Stimulated activated CD8-positive, alpha-beta memory T cell treated with anti-CD3 and anti-CD28 coated beads, Interleukin-7, amount 100 ng/mL, for 1 hour (primary cell): ENCODE measurements at places on chromosomes 6 and 20.

DNA sequence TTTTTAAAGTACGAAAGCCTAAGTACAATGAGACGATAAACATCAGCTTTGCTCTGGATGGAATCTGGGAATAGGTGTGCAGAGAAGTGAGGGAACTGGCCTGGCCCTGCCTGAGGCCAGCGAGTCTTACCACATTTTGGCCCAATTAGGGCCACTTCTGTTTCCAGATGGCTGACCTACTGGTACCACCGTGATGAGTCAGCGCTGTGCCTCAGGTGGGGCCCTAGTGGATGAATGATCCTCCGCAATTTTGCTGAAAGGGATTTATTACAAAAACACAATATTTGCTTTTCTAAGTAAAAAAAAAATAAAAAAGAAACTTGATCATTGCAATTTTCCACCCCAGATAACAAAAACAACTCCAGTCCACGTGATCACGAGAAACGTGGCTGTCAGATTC, 22.5 kb downstream of the INSM1 start:
- no peak for DNase-seq

- DNase-seq: no peak
These were observed 16.6 kb upstream of the ZNF831 start for GRCh38 chr20:59146780-59147565.

DNA sequence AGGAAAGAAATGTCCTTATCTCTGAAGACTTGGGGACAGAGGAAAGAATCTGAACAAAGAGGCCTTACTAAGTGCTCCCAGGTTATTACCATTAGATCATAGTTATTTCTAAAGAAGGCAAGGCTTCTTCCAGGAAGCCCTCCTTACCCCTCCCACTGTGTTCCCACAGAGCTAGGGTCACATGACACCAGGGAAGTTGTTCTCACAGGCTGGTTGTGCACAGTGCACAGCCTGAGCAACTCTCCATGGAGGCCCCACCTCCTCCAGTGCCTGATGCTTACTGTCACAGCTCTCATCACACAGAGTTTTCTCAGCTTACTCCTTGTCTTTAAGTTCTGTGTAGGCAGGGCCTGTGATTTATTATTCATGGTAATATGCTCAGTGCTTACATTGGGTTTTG, 68.9 kb upstream of the SCGN start:
- DNase-seq: no peak

GRCh38 chr6:150894935-150895552, 29.5 kb downstream of the MTHFD1L start:
- no peak for DNase-seq

GRCh38 chr6:52303178-52303577, 18.6 kb upstream of the MCM3 start:
- DNase-seq: no peak

DNA sequence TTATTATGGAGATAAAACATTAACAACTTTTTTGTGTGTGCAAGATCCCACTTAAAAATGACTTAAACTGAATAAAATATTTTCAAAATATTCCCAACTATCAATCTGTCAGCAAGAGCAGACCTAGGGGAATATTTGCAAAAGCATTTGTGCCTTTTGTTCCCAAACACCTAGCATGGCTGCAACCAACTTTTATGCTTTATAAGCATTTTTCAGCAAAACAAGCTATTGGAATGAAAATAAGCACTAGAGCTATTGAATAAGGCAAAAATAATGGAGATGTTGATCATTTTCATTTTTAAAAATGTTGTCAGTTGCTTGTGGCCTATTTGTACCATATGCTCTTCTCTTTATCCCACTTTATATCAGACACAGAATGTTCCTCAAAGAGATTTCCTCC, 28.2 kb upstream of the CEP162 start:
- DNase-seq: no peak

DNA sequence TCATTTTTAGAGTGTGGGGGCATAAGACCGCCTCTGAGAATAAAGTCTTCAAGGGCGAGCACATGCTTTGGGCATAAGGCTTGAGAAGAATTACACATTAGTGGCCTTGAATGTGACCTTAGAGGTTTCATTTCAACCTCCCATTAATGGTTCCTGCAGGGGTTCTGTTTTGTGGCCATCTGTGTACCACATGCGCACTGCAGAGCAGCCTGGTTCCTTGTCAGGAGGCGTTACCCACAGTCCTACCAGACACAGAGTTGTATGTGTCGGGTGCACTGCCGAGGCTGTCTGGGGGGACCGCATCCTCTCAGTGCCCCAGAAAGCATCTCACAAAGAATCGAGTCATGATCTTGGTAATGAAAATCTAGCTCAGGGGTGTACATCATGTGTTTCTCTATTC, 115.7 kb downstream of the B3GAT2 start:
- no peak for DNase-seq

- no peak for DNase-seq
These were observed 42.2 kb upstream of the TGM6 start for GRCh38 chr20:2338411-2339066.

- no peak for DNase-seq
These were observed 97.8 kb downstream of the WDR27 start for GRCh38 chr6:169604076-169604475.

DNA sequence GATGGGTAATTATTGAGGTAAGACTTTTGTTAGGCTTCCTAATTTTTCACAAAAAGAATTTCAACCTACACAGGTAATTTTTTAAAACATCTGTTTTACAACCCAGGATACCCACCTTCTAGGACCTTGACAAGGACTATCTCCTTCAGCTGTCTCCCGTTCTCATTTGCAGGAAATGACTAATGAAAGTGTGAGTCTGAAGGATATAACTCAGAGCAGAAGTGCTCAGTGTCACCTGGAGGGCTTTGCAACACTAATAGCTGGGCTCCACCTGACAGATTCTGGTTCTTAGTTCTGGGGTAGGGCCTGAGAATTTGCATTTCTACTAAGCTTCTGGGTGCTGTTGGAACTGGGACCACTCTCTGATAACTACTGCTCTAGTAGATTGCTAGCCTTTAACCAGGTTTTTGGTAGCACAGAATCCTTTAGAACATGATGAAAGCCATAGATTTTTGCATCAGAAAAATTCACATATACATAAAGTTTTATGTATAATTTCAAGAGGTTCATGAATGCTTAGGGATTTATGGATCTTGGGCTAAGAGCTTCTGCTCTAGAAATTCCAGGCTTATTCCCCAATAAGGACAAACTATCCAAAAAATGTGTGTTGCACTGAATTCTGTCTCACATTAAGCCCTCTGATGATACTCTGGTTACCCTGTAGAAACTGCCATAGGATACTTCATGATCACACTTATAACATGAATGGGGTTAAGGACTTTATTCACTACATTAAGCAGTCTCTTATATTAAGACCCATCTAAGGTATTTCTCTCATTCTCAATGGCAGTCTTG, 30.3 kb downstream of the AK9 start:
- DNase-seq: no peak

DNA sequence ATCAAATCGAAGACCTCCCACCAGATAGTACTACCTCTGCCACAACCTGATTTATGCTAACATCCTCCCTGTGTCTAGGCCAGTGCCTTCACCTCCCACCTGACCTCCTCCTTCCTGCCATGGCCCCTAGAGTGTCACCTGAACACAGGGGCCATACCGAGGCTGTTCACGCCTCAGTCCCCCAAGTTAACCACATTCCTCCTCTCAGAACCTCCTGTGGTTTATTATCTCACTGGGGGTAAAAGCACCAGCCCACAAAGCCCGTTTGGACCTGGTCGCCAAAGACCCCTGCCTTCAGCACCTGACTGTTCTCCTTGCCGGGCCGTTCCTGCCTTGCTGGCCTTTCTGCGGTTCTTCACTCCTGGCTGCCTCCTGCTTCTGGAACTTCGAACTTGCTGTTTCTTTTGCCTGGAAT, 13.7 kb downstream of the MAS1 start:
- DNase-seq: no peak

- DNase-seq: no peak
These were observed 47.6 kb downstream of the PPP1R3G start for GRCh38 chr6:5132731-5133130.

- DNase-seq: no peak
These were observed 45.8 kb upstream of the PIM1 start for GRCh38 chr6:37123957-37124729.

DNA sequence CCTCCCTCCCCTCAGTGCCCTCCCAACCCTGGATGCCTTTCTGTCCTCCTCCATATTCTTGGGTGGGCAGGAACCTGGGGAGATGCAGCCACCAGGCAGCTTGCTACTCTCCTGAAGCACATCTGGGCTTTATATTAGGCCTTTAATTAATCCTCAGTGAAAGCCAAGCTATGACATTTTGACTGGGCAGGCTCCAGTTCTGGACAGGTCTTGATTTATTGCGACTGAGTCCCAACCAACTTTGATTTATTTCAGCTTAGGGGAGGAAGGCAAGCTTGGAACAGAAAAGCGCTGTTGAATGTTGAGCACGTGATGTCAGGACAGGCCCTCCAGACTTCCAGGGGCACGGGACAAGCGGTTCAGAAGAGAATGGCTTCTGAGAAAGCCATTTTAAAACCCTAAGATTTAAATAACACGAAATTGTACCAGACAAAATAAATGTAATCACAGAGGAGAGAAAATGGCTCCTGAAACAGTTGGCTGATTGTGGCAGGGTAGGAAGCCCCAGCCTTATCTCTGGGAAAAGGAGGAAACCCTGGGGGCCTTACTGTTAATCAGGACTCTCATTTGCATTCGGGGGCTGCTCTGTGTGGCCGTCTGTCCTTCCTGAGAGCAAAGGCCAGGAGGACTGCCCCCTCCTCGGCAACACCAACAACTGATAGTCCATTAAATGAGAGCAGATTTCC, 294.2 kb downstream of the FOXC1 start:
- DNase-seq: no peak

DNA sequence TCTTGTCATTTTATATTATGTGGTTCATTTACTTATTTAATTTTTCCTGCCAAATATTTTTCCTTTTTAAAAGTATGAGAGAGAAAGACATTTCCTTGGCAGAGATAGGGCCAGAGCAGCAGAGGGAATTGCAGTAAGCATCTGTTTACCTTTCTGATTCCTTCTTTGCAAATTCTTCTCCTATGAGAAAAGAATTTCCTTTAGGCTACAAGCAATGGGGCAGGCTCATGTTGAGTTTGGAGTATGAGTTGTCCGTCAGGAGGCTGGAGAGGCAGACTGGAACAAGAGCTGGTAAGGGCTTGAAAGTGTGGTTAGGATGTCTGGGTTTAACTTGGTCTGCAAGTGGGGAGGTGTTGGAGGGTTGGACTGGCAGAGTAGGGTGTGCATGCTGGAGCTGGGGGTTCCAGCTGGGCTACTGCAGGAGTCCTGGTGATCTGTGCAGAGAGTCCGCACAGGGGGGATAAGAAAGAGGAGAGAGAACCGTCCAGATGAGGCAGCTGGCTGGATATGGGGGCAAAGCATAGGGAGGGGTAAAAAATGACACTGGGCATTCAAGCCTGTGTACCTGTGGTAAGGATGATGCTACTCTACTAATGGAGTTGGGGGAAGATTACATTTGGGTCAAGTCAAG, 19.7 kb downstream of the TIAM2 start:
- DNase-seq: no peak

DNA sequence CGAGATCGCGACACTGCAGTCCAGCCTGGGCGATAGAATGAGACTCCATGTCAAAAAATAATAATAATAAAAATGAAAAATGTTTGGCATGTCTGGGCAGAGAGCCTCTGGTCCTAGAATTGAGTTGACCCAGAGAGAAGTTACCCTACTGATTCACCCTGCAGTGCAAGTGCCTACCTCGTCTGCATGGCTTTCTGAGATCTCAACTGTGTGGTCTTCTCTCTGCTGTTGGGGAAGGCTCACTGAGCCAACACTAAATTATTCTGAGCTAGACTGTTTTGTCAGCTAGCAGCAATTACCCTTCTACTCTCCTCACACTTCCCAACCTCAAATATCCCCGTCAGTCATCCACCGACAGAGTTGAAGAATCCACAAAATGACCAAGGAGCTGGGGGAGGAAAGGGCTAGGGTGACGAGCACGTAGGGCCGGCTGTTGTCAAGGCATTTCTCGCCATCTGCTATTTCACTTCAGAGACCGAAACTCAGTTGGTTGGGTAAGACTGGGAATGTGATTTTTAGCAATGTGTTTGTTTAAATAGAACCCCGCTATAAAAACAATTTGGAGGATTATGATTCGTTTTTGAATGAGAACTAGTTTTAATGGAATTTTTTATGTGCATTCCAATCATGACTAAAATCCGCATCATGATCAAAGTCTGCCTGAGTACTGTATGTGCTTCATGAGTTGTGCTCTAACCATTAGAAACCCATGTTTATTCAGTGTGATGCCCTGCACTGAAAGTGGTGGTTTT, 9.4 kb downstream of the MAS1 start:
- DNase-seq: no peak

DNA sequence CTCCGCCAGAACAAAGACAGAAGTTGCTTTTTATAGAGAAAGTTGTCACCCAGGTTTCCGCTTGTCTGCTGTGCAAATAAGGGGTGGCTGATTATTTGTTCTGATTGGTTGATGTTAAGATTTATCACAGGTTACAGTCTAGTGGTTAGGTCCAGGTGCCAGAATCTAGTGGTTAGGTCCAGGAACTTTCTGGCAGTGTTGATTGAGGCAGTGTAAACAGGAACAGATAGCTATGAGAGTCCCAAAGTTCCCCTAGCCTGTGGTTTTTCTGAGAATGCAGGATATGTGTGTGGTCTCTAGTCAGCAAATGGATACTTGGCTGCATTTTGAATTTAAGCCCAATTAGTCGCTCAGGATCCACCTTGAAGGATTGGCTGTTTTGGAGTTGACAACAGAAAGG, 148.0 kb downstream of the TMEM200A start:
- DNase-seq: peak; percentile 10

- DNase-seq: no peak
These were observed 349.9 kb downstream of the ARHGAP18 start for GRCh38 chr6:129359811-129360681.

- DNase-seq: no peak
These were observed 308.2 kb downstream of the FARS2 start for GRCh38 chr6:5569491-5569890.

DNA sequence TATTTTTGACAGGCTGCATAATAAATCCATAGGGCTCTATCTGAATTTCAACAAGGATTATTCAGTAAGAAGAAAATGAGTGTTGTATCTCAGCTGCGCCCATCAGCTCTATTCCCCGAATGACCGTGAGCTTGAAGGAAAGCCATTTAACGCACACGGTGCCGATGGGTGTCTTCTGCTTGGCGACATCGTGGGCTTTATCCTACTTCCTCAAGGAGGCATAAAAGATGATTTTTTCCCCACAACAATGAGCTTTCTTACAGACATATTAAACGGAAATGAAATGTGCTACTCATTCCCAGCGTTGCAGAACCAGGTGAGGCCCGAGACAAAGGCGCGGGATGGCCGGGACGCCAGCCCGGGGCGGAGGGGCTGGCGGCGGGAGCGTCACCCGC, 710 bp downstream of the DYNLT1 start:
- no peak for DNase-seq
